ENCODE measurements at places on chromosomes 7 and 10. TPM values are rescaled to one million over a fixed set of nuclear protein-coding genes. Genes with fewer than 3 reads are reported as not detected.

DNA sequence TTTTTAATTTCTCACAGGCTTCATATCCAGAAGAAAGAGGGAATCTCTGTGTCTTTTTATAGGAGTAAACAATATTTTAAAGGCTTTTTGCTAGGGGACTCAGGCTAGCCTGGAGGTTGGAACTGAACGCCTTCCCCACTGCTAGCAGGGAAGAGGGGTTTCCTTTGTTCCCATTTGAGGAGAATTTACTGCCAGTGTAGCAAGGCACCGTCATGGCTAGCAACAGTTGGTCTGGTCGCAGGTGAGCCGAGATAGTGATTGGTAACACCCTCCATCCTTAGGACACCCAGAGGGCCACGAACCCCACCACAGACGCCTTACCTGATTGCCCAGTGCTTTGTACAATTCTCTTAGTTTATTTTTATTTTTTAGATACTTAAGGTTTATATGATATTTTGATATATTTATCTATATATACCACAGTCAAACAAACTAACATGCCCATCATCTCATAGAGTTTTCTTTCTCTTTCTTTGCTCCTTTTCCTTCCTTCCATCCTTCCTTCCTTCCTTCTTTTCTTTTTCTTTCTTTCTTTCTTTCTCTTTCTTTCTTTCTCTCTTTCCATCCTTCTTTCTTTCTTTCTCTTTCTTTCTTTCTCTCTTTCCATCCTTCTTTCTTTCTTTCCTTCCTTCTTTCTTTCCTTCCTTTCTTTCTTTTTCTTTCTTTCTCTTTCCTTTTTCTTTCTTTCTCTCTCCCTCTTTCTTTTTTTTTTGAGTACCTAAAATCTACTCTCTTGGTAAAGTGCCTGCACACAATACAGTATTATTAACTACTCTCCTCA, 219.0 kb upstream of the AKR1E2 start:
- H3K4me3 ChIP-seq: no peak overlapping the region
- DNase-seq: peak; percentile 8
- no peaks in the 10 kb centered on the region for H3K27me3 ChIP-seq
- no peaks in the 10 kb centered on the region for H3K36me3 ChIP-seq

GRCh38 chr7:1068619-1069018, 19.3 kb upstream of the GPER1 start:
- H3K27me3 ChIP-seq: no peaks in the 10 kb centered on the region
- H3K4me1 ChIP-seq: no peaks in the 10 kb centered on the region
- H3K4me3 ChIP-seq: no peak overlapping the region
- H3K27ac ChIP-seq: no peak overlapping the region

DNA sequence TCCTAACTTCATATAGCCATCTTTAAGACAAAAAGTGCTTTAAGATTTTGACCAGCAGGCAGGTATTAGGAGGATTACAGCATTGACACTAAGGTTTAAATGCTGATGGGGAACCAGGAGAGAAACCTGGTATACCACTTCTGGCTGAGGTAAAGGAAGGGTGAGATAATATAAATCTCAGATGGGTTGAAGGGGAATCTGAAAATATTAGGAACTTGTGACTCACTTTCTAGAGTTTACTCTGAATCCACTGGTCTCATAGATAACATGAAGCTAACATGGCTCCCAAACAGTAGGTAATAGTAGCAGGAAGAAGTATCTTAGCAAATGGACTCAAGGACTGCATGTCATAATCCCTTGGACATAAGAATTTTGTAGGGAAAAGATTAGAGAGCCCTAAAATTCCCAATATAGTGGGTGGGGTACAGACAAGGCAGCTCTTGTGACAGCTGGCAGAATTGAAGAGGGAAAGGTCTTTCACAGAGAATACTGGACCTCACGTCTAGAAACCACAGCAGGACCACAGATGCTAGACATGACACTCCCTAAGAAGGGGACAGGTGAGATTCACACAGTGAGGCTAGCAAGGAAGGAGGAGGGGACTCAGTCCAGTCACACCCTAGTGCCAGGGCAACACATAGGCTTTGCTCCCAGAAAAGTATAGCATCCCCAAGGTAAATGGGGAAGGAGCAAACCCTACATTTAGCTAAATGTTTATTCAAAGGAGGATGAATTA, 3.5 kb downstream of the PTTG1IP2 start:
- no peak for DNase-seq
- H3K27ac ChIP-seq: no peak overlapping the region
- H3K36me3 ChIP-seq: no peaks in the 10 kb centered on the region
- H3K27me3 ChIP-seq: no peaks in the 10 kb centered on the region
- H3K4me3 ChIP-seq: no peak overlapping the region
- no peaks in the 10 kb centered on the region for H3K4me1 ChIP-seq

DNA sequence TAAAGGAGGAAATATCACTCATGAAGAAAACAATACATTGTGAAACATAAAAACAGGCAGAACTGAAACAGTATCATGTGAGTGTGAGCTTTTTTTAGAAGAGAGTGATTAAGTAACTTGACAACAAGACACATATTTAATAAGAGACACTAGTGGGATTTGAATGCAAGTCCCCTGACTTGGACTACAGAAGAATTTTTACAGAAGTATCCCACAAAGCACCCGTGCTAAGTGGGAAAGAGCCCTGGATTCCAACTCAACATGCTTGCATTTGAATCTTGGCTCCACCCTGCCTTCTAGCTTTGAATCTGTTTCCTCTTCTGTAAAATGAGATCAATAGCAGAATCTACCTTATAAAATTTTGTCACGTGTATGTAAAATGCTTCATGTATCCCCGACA, 166.2 kb downstream of the ZNF365 start:
- no peaks in the 10 kb centered on the region for H3K27me3 ChIP-seq
- no peaks in the 10 kb centered on the region for H3K4me1 ChIP-seq
- no peak overlapping the region for H3K4me3 ChIP-seq
- no peak overlapping the region for H3K27ac ChIP-seq
- no peaks in the 10 kb centered on the region for H3K36me3 ChIP-seq

GRCh38 chr7:134571746-134572461, 23.0 kb downstream of the AKR1B15 start:
- H3K4me3 ChIP-seq: no peak overlapping the region
- H3K27ac ChIP-seq: no peak overlapping the region
- H3K27me3 ChIP-seq: no peaks in the 10 kb centered on the region

DNA sequence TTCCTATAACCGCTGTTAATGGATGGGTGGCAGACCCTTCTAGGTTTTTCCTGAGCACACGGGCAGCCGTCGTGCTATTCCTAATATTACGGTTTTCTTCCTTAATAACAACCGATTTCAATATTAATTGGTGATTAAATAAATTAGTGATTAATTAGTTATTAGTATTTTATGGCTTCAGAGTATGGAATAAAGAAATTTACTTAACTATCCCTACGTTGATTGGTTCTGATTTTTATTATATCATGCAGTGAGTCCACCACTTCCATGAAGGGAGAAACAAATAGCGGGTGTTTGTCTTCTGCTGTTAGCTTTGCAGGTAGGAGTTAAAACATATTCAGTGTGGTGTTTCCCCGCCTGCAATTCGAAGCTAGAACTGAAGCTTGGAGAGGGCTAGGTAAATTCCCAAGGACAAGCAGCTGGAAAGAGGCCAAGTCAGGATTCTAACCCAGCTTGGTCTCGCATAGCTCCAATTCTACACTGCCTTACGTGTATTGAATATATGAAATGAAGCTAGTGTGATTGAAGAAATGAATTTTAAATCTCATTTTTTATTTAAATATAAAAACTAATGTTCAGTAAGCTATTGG, 928 bp upstream of the CSTF2T start:
- peak; percentile 68 for DNase-seq
- no peaks in the 10 kb centered on the region for H3K27me3 ChIP-seq
- peaks cover 9% of the 10 kb centered on the region for H3K4me1 ChIP-seq
- H3K36me3 ChIP-seq: no peaks in the 10 kb centered on the region
- H3K4me3 ChIP-seq: peak overlapping the region; percentile 82
- H3K27ac ChIP-seq: peak overlapping the region; percentile 92

DNA sequence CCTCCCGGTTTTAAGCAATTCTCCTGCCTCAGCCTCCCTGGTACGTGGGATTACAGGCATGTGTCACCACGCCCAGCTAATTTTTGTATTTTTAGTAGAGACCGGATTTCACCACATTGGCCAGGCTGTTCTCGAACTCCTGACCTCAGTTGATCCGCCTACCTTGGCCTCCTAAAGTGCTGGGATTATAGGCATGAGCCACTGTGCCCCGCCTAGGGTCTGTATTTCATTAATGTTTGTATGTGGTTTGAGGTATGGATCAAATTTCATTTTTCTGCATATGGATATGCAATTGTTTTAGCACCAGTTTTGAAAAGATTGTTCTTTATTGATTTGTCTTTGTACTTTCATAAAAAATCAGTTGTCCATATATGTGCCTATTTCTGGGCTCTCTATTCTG, 26.0 kb downstream of the CYP26A1 start:
- DNase-seq: no peak
- no peaks in the 10 kb centered on the region for H3K27me3 ChIP-seq
- H3K4me1 ChIP-seq: no peaks in the 10 kb centered on the region
- H3K36me3 ChIP-seq: no peaks in the 10 kb centered on the region

GRCh38 chr10:49133706-49134248, at the start of gene FAM170B:
Gene FAM170B (minus strand): TSS chr10:49134021. CDS start chr10:49133918, 103 bp downstream.
- no peaks in the 10 kb centered on the region for H3K4me1 ChIP-seq
- DNase-seq: no peak
- H3K27ac ChIP-seq: no peak within 1 kb of the TSS
- H3K27me3 ChIP-seq: no peaks in the 10 kb centered on the region
- no peaks in the 10 kb centered on the region for H3K36me3 ChIP-seq

- no peak overlapping the region for H3K4me3 ChIP-seq
- H3K27ac ChIP-seq: no peak overlapping the region
- H3K27me3 ChIP-seq: no peaks in the 10 kb centered on the region
- DNase-seq: no peak
- no peaks in the 10 kb centered on the region for H3K36me3 ChIP-seq
Measured at GRCh38 chr10:115773832-115774231, 499.2 kb downstream of the GFRA1 start.

GRCh38 chr10:16562891-16563290, 41.2 kb upstream of the C1QL3 start:
- DNase-seq: no peak
- H3K4me3 ChIP-seq: no peak overlapping the region
- no peaks in the 10 kb centered on the region for H3K36me3 ChIP-seq
- no peaks in the 10 kb centered on the region for H3K27me3 ChIP-seq

DNA sequence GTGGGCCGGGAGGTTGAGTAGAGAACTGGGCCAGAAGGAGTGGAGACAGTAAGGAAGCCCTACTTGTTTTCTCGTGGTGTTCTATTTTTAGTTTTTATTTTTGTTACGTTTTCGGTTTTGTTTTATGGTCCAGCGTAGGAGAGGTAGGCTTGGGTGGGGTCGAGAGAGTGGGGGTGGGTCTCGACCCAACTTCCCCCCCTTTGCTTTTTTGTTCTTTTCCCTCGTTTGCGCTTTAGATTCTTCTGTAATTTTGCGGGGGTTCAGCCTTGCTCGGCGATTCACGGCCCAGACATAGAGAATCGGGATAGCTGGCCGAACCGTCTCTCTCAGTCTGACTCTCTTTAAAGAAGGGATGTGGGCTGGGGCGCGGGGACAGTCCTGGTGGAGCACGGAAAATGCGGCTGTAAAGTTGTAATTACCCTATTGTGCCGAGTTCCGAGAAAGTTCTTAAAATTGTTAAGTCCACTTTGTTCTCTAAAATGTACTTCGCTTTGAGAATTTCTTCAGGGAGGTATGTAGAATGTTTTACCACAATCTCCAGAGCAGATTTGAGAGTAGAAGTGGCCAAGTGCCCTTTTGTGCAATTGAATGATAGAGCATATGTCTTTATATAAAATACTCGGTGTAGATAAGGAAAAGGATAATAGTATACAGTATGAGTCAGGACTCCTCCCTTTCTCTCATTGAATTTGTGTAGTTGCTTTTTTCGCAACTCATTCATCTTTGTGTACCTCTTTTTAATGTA, 816 bp downstream of the DMTF1 start:
- H3K4me1 ChIP-seq: 0 out of 2 replicates have a peak, but pooled peaks cover 8% of the 10 kb centered on the region
- H3K27ac ChIP-seq: peak overlapping the region; percentile 99
- H3K4me3 ChIP-seq: peak overlapping the region; percentile 84
- no peaks in the 10 kb centered on the region for H3K27me3 ChIP-seq
- peak; percentile 28 for DNase-seq

DNA sequence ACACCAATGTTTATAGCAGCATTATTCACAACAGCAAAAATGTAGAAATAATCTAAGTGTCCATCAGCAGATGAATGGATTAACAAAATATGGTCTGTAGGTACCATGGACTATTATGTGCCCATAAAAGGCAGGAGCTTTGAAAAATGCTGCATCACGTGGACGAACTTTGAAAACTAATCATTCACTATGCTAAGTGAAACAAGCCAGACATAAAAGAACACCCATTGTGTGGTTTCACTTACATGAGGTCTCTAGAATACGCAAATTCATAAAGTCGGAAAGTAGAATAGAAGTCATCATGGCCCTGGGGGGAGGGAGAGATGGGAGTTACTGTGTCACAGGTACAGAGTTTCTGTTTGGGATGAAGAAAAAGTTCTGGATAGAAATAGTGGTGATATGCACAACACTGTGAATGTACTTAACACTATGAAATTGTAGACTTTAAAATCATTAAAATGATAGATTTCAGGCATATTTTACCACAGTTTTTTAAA, 377.3 kb downstream of the SDK1 start:
- H3K27me3 ChIP-seq: no peaks in the 10 kb centered on the region
- H3K36me3 ChIP-seq: no peaks in the 10 kb centered on the region
- DNase-seq: no peak
- no peak overlapping the region for H3K27ac ChIP-seq
- no peak overlapping the region for H3K4me3 ChIP-seq

GRCh38 chr10:93440591-93441091, 41.5 kb downstream of the MYOF start:
- H3K36me3 ChIP-seq: no peaks in the 10 kb centered on the region
- H3K4me3 ChIP-seq: no peak overlapping the region
- H3K27me3 ChIP-seq: no peaks in the 10 kb centered on the region
- peaks cover 34% of the 10 kb centered on the region for H3K4me1 ChIP-seq

The PALD1 gene
- 48.7 TPM for total RNA-seq

The ZNF727 gene
- not detected for total RNA-seq

The RTKN2 gene
- 25.4 TPM for total RNA-seq

The C10orf53 gene
- total RNA-seq: not detected

The SAP25 gene
- 4.1 TPM for total RNA-seq

The TEX36 gene
- not detected for total RNA-seq

Measured in GM23338 (cell line).